GDM1 (cell line): ENCODE measurements at places on chromosomes 12 and 14.
A peak's percentile ranks its signal among the peaks of the same experiment; 100 is the strongest.

- no peak for DNase-seq
Measured at GRCh38 chr12:107774349-107775029, at the start of gene ASCL4. Gene ASCL4 (plus strand): TSS chr12:107774704. CDS start chr12:107775219, 515 bp downstream.

DNA sequence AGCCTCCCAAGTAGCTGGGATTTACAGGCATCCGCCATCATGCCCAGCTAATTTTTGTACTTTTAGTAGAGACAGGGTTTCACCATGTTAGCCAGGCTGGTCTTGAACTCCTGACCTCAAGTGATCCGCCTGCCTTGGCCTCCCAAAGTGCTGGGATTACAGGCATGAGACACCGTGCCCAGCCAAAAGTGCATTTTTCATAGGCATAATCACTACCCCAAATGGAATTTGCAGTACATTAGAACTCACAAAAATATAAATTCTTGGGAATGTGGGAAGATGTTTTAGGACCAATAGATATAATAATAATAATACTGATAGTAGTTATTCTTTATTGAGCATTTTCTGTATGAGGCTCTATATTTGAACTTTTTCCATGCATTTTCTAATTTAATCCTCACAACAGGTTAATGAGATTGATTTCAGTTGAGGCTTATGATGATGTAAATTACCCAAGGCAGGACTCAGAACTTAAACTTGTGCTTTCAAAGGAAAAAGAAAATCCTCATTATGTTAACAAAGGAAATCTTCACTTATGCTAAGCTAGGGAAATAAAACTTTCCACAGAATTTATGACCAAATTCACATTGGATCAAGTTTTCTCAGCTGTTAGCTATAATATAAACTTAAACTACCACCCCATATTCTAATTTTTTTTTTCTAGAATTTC is 121.6 kb downstream of the SRGAP1 start:
- no peak for DNase-seq

DNA sequence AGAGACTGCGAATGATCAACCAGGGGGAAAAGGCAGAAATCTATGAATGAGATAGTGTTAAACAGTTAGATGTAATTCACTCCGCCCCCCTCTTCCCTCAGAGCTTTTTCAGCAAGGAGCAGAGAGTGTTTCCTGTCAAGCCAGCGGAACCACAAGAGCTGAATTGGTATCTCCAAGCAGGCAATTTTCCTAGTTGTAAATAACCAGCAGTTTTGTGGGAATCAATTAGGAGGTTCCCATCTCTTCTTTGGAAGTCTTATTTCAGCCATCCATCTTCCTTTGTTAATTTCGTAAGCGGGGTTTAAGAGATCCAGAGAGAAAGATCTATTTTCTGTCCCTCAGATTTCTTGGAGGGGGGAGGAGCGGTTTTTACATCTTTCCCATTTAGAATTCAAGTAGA is 178.0 kb downstream of the FOXN3 start:
- DNase-seq: no peak

DNA sequence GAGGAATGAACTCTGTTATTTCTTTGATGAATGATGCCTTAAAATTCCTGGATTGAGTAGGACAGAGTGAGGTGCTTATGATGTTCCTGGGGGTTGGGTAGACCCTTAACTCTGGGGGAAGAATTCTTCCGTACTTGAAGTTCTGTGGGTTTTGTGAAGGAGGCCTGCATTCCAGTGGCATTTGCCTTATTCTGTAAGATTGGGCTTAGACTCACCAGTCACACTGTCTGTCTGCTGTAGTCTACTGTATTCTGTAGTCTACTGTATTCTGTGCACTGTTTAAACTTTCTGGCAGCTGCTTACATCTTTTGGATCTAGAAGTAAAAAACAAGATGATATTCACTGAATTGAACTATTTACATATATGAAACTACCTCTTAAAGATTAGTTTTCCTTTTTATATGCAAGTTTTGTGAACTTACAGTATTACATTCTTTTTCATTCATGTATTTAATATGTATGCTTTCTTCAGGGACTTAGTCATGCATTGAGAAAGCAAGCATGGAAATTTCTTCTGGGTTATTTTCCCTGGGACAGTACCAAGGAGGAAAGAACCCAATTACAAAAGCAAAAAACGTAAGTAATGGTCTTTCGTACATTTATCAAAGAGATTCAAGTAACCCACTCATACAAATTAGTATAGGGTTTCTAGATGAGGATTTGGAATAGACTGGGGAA is 42.3 kb upstream of the TPH2 start:
- no peak for DNase-seq

DNA sequence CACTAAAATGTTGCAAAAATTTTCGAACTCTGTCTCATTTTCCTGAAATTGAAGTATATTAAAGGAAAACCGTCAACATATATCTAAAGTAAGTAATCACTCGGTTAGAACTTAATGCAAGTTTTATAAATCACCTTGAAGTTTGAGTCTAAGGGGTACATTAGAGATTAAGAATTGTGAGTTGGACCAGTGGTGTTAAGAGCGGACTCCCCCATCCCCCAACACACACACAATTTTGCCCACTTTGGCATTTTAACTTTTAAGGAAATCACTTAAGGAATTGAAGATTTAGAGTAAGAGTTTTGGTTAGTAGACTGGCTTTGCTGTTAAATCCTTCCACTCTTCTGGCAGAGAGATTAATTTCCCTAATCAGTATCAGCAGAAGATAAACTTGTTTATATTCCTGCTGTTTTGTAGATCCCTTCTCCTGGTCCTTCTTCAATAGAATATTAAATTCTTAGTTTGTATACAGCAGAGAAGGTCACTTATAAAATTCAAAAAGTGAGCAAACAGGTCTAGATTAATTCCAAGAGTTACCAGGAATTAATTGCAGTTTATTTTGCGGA is 1.5 kb downstream of the HIF1A start:
- DNase-seq: no peak

DNA sequence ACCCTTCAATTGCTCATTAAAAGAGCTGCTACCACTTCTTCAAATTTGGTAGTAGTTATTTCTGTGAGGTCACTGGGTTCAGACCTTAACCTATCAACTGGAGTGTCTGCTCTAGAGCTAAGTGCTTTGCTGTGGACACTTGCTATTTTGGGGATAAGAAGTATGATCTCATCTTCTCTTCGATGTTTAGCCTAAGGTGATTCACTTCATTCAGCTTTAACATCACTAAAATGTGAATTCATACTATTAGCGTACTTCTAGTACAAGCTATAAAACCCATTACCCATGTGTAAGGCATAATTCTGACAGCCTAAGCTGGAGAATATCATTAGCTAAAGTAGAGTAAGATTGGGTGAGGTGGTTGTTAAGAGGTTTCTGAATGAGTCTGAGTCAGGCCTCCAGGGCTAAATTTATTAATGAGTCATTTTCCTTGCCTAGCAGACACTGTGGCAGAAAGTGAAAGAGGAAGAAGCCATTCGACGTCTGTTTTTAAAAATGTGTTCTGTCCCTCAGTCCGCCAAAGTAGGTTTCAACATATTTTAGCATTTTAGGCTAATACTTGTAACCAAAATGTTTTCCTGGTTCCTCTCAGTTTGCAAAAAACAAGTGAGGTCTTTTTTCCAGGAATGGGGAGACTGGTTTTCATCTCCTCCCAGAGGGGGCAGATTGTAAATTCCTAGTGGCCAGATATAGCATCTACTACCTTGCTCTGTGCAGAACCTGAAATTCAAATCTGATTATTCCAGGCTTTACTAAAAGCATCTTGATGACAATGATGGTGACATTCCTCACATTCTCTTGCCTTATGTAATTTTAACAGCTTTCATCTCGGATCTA is 103.6 kb downstream of the SSPN start:
- DNase-seq: peak; percentile 43

- no peak for DNase-seq
Measured at GRCh38 chr12:97216848-97217247, 245.8 kb upstream of the RMST start.
